ENCODE measurements at places on chromosomes 5 and 9.

- peak; percentile 95 for DNase-seq
Observed at GRCh38 chr9:107739601-107740082, 250.1 kb upstream of the KLF4 start.

DNA sequence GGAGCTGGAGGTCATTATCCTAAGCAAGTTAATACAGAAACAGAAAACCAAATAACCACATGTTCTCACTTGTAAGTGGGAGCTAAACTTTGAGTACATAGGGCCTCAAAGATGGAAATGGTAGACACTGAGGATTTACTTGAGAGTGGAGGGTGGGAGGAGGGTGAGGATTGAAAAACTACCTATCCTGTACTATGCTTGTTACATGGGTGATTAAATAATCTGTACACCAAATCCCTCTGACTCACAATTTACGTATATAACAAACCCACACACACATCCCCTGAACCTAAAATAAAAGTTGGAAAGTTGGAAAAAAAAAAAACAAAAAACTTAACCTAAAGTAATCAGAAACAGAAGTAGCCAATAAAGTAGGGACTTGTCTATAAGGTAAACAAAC lies 48.8 kb upstream of the LARP1 start:
- DNase-seq = no peak

DNA sequence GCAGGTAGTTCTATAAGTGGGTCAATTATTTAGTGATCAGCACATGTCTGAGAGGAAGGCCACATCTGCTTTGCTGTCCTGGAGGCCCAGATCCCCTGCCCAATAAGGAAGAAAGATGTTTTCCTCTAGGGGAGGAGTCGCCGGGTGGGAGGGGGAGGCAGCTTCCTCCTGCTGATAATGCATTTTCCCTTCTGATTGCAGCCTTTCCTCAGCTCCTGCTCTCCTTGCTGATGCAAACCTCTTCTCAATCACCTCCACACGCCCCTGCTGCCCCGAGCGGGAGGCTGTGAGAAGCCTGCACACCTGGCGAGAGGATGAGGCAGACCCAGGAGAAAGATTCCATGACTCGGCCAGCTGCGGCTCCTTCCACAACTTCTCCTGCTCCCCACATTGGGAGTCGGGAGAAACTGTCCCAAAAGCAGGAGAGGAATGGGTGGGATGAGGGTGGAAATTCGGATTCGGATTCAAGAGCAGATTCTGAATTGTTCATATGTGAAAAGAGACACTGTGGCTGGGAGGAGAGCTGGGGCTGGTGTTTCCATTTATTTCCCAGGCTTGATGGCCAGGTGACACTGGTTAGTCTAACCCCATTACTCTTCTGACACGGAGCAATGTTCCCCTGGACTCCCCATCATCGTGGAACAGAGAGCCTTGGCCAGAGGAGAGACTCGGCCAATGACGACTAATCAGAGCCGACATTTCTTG lies 6.8 kb upstream of the NTNG2 start:
- DNase-seq = no peak

DNA sequence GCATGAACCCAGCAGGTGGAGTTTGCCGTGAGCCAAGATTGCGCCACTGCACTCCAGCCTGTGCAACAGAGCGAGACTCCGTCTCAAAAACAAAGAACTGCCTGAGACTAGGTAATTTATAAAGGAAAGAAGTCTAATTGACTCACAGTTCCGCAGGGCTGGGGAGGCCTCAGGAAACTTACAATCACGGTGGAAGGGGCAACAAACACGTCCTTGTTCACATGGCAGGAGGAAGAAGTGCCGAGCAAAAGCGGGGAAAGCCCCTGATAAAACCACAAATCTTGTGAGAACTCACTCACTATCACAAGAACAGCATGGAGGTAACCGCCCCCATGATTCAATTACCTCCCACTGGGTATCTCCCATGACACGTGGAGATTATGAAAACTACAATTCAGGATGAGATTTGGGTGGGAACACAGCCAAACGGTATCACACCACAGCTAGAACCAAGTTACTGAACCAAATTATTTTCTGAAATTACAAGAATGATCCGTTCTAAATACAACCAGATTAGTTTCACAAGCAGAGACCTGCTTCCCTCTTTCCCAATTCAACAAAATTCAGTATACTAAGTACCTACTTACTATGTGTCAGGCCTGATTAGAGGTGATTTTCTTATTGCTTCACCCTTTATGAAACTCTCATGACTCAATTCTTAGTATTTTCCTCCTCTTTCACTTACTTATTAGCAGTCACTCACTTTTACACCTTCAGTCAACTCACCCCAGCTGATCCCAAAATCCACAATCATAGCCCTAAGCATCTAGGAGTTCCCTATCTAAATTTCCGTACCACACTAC lies 8.4 kb downstream of the UBTD2 start:
- peak; percentile 68 for DNase-seq

- DNase-seq = no peak
Observed at GRCh38 chr9:36928210-36928609, 105.9 kb downstream of the PAX5 start.

Data from cardiac fibroblast (primary cell).